Activated CD4-positive, alpha-beta memory T cell treated with anti-CD3 and anti-CD28 coated beads, Interleukin-2, amount 10 ng/mL, durations not matched to agents 7 days and 5 days (primary cell): ENCODE measurements at places on chromosomes 2 and 18.

- DNase-seq, result peak; percentile 51
Observed at GRCh38 chr2:26401739-26402541, at the start of gene DRC1. TSS of gene DRC1 (plus strand) at chr2:26401920. CDS start at chr2:26401990, 70 bp downstream.

DNA sequence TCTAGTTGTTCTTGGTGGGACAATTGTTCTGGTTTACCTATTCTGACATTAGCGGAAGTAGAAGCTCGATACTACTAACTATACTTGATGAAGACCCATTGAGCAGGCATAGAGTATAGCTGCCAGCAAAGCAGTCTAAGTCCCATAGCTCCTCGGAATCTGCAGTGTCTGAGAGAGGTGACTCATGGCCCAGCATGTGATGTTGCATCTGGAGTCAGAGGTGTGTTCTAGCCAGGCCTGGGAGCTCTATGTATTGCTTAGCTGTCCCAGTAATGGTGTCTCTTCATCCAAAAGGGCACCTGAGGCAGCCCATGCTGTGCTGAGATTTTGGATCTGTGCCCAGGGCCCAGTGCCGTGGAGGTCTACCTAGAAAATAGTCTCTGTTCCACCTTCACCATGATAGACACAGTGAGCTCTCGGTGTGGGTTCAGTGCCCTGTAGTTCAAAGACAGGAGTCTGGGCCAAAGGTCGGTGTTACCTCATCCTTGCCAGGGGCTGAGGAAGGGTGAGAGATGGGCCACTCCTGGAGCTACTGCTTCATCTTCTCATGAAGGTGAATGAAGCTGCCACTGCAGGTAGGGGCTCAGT, 47.3 kb downstream of the MEX3C start:
- no peak for DNase-seq

DNA sequence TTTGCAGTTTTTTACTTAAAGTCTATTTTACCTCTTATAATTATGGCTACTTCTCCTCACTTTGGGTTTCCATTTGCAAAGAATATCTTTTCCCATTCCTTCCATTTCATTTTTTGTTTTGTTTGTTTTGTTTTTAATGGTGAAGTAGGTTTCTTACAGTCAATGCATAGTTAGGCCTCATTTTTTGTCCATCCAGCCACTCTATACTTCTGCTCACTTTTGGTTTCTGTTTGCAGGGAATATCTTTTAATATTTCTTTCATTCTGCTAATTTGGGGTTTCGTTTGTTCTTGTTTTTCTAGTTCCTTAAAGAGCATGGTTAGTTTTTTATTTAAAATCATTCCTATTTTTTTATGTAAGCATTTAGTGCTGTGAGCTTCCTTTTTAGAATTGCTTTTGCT, 339.4 kb downstream of the GRB14 start:
- no peak for DNase-seq

GRCh38 chr2:233331536-233331935, 22.8 kb upstream of the DGKD start:
- DNase-seq, result peak; percentile 89

- DNase-seq, result no peak
Observed at GRCh38 chr18:23213200-23213599, 77.9 kb downstream of the CABLES1 start.

- DNase-seq, result peak; percentile 54
Observed at GRCh38 chr2:37456479-37456878, 112.0 kb downstream of the QPCT start.

DNA sequence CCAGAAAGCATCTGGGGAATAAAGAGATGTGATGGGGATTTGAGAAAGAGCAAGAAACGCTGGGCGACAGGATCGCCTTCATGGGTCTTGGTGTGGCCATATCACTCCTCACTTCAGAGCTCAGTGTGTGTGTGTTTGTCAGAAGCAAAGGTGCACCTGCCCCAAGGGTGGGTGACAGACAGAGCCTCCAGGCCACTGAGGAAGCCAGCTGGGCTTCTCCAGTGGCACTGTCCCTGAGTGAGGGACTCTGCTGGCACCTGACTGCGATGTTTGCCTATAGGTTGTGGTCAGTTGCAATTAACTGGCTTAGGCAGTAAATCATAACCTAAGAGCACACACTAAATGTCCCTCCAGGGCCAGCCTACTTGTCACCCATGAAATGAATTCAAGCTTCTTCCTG, 23.5 kb upstream of the GNAL start:
- DNase-seq, result no peak

DNA sequence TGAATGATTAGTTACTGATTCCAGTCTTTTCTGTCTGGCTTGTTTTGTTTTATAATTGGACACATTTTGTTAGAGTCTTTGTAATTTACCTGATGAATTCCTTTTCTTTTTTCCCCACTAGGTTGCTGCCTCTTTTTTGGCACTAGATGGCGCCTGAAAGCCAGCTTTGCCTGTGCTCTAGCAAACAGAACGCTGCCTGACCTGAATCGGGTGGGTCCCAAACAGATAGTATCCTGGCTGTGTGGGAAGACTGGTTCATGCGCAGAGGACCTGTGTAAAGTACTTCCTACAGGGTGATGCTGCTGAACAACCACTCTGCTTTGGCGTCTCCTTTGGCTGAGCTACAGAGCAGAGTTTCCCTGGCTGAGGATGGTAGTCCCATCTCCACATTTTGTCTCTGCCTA, 288.2 kb downstream of the IKZF2 start:
- peak; percentile 20 for DNase-seq

DNA sequence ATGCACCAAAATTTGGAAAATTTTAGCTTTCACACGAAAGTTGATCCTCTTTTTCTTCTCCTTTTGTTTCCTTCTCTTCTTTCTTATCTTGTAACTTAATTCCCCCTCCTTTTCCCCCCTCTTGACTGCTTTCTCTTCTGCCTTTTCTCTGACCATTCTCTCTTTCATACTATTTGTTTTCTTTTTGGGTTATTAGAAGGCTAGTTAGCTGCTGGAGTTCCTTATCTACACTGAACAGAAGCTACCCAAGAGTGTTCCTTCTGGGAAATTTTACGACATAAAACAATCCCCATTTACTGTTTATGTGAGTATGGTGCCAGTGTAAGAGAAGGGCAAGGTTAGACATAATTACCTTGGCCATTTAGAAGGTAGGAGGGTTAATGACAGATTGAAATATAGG, 218.4 kb upstream of the DTNA start:
- DNase-seq, result no peak

- DNase-seq, result no peak
Observed at GRCh38 chr2:44324971-44325426, 36.3 kb downstream of the PREPL start.

GRCh38 chr2:38517284-38517683, 85.4 kb downstream of the HNRNPLL start:
- DNase-seq, result no peak

DNA sequence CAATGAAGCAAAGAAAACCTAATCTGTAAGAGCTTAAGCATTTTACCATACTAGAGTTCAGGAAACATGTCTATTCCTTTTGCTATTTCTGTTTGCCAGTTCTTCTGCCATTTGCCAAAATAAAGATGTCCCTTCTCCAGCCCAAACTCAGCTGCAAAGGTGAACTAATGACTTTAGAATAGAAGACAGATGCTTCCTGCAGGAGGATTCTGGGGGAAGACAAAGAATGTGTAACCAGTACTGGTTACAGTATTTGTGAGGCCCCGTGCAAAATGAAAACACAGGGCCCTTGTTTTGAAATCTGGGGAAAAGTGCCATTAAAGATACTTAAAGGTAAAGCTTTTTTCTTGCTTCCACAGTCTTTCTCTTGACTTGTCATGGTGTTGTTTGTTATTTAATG, 34.3 kb upstream of the MTX2 start:
- DNase-seq, result no peak

DNA sequence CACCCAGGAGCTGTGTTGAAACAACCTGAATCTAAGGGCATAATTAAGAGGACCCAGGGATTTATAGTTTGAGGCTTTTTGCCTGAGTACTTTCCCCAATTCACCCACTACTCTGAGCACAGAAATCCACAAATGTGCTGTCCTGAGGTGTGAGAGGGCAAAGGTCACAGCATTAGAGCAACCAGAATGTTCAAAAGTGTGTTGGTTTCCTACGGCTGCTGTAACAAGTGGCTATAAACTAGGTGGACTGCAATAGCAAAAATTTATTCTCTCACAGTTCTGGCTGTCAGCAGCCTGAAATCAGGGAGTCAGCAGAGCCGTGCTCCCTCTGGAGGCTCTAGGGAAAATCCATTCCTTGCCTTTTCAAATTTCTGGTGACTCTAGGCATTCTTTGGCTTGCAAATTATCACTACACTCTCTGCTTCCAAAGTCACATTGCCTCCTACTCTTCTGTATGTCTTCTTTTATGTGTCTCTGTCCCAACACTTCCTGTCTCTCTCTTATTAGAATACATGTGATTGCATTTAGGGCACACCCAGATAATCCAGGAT, 91.4 kb upstream of the TACR1 start:
- DNase-seq, result no peak

- no peak for DNase-seq
Observed at GRCh38 chr2:143762176-143762928, 633.1 kb downstream of the ARHGAP15 start.

- peak; percentile 87 for DNase-seq
Observed at GRCh38 chr2:135820003-135820618, 16.9 kb downstream of the LCT start.

- no peak for DNase-seq
Observed at GRCh38 chr18:46152436-46152807, 48.2 kb downstream of the HAUS1 start.

GRCh38 chr2:7450188-7450832, 533.1 kb downstream of the RNF144A start:
- peak; percentile 56 for DNase-seq

GRCh38 chr2:68741238-68741637, 6.6 kb downstream of the ARHGAP25 start:
- peak; percentile 19 for DNase-seq

DNA sequence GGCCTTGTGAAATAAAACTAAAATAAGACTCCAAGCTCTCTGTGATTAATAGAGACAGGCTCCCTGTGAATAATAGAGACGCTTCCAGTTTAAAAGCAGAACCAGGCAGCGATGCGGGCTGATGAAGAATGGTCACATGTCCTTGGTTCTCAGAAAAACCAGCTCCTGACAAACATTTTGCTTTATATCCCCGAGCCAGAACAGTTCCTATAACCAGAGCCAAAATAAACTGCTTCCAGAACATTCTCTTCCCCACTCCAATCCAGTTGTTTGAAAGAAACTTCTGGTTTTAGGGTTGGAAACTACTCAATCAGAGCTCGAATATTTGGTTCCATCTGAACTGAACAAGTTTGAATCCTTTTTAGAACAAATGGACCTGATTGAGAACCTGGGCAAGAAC, 213.7 kb downstream of the TSN start:
- no peak for DNase-seq

- DNase-seq, result no peak
Observed at GRCh38 chr2:42648796-42649195, 80.4 kb downstream of the MTA3 start.

GRCh38 chr2:158810731-158811460, 15.8 kb downstream of the DAPL1 start:
- DNase-seq, result no peak

GRCh38 chr2:162327134-162327769, 8.8 kb upstream of the IFIH1 start:
- DNase-seq, result no peak

DNA sequence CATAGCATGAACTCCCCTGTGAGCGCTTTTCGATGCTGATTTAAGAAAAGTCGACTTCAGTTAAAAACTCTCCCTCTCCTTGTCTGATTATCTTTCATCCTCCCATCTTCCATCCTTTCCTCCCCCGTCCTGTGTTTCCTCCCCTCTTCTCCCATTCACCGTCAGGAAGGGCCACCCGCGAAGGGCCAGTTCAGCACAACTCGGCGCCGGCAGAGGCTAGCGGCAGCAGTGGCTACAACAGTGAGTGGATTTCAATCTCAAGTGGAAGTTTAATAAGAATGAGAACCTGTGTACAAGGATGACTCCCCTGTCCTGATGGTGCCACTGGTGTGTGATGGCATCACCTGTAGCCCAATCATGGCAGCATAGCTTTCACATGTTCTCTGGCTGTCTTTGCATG, 106.9 kb downstream of the PRKRA start:
- DNase-seq, result no peak

GRCh38 chr18:59479776-59480175, 120.7 kb upstream of the LMAN1 start:
- no peak for DNase-seq

GRCh38 chr2:202101026-202101579, 28.0 kb downstream of the KIAA2012 start:
- DNase-seq, result no peak

- DNase-seq, result no peak
Observed at GRCh38 chr18:23933407-23933806, 81.1 kb upstream of the TTC39C start.

DNA sequence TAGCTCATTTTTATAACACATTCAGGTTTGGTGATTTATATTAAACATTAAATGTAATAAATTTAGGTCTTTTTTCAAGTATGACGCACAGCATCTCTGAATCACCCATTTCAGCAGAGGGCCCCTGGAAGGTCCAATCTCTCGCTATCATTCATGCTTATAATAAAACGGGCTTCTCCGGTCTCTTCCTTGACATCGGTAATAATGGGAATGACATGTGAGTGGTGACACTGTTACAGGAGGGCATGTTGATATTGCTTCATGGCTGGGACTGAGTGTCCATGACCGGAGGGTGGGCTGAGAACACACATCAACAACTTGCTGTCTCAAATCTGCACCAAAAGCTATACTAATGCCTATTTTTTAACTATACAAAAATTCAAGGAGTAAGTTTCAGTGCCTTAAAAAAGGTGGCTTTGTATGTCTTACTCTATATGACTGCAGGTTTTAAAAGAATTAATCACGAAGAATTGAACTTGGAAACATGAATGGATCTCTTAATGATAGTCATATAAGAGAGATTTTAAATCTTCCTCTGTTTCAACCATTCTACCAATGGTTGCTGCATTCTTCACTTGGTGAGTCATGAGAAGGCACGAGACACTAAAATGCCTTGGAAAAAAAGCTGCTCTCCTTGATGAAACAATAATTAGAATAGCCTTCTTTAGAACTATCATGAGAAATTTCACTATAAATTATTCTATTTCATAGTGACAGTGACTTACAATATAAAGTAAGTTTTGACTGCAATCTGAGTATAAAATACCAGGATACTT, 101.9 kb upstream of the NRP2 start:
- no peak for DNase-seq

- DNase-seq, result no peak
Observed at GRCh38 chr2:100425107-100425506, 7.6 kb upstream of the CHST10 start.

- DNase-seq, result no peak
Observed at GRCh38 chr2:128466776-128467175, 148.1 kb upstream of the HS6ST1 start.

DNA sequence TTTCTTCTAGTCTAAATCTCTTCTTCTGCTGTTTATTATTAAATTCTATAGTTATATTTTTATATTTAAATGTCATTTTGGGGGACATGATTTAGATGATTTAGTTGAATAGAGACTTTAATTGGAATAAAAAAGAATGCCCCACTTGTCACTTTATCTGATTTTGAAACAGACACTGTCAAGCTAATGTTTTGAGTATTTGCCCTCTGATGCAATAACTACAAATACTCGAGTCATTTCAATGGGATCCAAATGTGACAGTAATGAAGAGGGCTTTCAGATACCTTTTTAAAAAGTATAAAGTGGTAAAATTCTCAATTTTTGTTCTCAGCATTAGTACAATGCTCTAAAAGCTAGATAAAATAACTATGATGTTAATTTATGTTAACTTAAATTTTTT, 257.3 kb upstream of the SESTD1 start:
- no peak for DNase-seq

- no peak for DNase-seq
Observed at GRCh38 chr2:68512326-68512725, 44.9 kb downstream of the APLF start.
